Lung (tissue), 17 donors: ENCODE measurements at places on chromosomes 4 and X.

- peak; percentile 22 for DNase-seq
Observed at GRCh38 chr4:129926936-129927335, 831.0 kb downstream of the C4orf33 start.

DNA sequence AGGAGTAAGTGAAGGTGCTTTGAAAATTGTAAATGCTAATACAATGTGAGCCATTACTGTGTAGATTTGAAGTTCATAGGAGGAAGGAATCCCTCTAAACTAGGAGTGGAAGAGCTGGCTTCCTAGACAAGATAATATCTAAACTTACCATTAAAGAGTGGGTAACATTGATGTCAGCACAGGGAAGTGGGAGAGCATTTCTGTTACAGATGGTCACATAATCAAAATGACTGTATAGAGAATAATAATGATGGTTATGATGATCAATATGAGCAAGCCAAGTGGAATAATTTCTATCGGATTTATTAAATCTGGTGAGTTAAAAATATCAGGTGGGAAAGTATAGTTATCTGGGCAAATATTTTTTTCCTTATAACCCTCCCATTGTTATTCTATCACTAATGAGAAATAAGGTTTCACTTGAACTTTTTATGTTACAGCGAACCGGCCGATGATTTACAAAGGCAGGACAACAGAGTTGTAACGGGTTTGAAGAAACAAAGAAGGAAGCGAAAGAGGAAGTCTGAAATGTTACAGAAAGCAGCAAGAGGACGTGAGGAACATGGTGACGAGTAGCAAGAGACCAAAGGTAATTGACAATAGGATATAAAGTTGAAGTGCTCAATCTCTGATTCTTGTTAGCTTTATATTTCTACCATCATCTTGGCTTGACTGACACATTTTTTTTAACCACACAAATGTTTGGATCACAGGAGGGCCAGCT lies 43.5 kb downstream of the FMR1NB start:
- no peak for DNase-seq

GRCh38 chr4:119682099-119682498 lies 53.5 kb upstream of the PDE5A start:
- DNase-seq = no peak

DNA sequence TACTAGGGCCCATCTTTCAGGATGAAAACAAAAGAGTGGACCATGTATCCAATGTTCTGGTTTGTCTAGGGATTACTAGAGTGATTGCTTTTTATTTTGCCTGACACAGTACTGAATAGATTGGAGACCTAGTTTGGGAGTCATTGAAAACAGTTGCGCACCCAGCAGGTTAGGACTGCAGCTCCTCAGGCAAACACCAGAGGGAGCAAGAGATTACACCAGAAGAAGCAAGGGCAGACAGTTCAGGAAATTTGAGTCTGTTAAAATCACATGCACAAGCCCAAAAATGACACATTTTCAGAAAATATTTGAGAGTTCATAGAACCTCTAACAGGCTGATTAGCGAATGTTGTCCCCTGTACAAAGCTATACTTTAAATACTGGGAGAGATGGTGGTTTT lies 55.6 kb downstream of the CYLC1 start:
- peak; percentile 0 for DNase-seq

DNA sequence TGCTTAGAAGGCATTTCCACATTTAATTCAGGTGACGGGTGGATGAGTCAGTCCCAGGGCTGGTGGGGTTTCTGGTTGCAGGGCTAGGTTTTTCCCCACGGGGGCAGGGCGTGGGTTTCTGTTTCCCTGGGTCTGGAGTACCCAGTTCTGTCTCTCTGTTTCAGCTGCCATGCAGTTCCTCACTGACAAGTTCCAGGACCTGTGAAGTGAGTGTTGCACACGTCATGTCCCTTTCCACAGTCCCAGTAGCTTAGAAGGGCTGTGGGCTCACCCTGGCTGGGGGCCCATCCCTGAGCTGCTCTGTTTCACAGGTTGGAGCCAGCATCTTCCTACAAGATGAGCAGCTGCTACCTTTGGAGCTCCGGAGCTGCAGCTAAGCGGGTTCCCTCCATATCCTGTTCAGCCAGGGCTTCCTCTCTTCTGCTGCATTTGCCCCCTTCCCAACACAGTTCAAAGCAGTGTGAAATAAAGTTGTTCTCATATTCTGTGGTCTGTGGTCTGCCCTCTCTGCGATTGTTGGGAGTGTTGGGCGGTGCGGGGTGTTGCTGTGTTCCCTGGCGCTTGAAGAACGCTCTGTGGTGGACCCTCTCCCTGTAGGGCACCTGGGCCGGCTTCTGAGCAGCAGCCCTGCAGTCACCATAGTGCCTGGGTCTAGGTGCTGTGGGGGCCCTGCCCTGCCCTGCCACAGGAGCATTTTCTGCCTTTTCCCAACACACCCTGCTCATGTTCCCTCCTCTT lies 3.9 kb downstream of the LOC101059915 start:
- DNase-seq = no peak

DNA sequence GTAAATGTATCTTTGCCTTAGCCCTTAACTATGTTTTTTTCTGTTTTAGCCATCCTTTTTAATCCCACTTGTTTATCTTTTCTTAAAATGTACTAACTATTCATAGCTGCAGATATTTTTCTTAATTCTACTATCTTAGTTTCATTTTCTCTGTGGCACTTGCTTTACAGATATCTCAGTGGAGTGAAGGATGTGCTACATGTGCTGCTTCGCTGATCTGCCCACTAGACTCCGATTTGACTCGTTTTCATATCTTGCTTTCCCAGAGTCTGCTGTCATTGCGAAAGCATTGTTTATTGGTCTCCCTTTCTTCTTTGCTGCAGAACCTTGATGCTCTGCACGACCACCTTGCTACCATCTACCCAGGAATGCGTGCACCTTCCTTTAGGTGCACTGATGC lies 30.6 kb downstream of the GUCY1B1 start:
- DNase-seq = no peak

- peak; percentile 40 for DNase-seq
Observed at GRCh38 chr4:176002007-176002613, 63.5 kb upstream of the WDR17 start.

DNA sequence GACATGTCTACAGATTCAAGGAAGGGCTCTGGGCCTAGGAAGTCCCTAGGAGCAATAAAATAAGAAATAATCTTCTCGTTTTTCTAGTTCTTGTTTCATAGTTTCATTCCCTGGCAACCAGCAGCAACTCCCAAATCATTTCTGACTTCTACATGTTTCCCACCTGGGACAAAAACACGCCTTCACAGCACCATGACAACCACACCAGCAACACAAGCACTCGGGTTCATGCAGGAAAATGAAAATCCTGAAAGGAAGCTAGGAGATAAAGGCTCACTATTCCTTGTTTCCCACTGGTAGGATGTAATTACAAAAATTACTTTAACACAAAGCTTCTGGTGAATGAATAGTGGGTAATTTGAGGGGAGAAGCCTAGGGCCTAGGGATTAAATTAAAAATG lies 158.9 kb downstream of the ADAMTS3 start:
- no peak for DNase-seq

DNA sequence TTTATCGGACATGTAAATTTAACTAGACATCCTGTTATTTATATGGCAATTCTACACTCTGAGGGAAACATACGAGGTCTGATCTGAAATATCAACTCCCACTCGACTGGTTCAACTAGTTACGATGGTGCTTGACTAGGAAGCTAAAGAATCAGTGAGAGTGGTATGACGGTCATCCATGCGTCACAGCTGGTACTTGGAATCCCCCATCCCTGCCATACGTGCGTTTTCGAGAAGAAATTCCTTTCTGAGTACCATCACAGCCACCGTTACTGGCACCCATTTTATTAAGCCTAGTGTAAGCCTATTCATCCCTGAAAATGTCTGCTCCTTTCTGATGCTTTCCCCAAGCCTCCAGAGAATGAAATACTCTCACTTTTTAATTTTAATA lies 695 bp upstream of the PIGA start:
- peak; percentile 78 for DNase-seq

DNA sequence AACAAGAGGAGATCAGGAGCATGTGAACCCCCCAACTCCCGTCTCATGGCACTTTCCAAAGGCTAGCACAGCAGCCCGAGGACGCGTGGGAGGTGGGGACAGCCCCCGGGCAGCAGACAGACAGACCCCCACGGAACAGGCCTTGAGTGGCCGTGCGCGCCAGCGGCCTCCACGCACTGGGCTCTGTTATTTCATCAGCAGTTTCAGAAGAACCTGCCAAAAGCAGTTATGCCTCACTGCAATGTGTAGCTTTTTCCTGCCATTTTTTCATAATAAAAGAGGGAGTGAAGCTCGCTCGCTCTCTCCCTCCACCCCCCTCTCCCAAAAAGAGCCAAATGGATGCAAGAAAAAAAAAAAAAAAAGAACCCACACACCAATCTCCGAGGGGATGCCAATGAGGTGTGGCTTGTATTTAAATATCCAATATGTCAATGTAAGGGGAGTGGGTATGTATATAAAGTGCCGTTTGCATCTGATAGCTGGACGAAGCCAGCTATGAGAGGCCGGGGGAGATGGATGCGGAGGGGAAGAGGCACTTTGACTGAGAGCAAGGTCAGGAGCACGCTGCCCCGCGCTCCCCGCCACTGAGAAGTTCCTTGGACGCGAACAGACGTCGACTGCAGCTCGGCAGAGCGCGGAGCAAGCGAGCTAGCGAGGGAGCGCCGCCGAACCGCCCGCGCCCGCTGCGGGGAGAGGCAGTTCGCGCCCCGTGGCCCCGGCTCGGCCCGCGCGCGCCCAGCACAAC lies at the start of gene FGF16:
Gene FGF16, plus strand, starts transcription at position 482 of the 745 bp plus-strand sequence. CDS start 286 bp downstream, outside the sequence.
- peak; percentile 34 for DNase-seq

- no peak for DNase-seq
Observed at GRCh38 chr4:32858971-32859370, 2138.8 kb downstream of the PCDH7 start.

GRCh38 chr4:128322986-128323385 lies 35.4 kb upstream of the PGRMC2 start:
- DNase-seq = no peak

DNA sequence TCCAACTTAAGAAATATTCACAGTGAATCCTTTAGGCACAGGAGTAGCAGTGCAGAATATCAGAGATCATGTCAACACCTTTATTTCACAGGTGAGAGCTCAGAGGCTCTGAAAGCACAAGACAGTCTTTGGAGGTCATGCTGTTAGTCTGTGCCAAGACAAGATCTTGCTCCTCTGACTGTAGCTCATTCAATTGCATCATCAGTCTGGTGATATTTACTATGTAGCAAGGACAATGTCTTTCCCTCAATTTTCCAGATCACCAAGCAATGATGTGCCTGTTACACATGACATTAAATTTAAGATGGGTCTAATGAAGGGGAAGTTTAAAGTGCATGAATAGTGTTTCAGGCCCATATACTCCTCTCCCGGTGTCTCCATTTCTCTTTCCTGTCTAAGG lies 277.5 kb downstream of the IL15 start:
- DNase-seq = no peak

GRCh38 chrX:67346225-67346624 lies 197.6 kb upstream of the AR start:
- DNase-seq = no peak

DNA sequence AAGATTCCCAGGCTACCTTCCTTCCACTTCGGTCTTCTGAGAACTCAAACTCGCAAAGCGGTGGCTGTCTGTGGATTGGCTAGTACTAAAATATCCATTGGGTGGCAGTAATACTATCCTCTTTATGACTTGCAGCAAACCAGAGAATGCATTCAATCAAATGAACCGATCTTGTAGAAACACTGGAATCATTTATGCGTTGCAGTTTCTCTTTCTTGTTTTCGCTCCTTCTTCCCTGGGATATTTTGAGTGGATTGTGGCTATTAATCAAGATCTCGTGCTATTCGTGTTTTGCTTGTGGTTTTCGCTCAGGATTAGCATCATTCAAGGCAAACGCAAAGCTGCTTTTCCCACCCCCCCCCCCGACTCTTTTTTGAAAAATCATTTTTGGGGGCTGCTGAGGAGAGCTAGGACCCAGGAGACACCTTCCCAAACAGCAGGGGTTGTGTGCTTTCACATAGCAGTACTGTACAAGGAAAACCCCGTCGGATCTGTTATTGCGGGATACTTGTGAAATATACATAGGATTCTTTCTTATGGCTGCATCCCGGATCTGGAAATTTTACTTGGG lies at the start of gene IL1RAPL1:
Gene IL1RAPL1, plus strand, starts transcription at position 466 of the 571 bp plus-strand sequence.
- peak; percentile 83 for DNase-seq

DNA sequence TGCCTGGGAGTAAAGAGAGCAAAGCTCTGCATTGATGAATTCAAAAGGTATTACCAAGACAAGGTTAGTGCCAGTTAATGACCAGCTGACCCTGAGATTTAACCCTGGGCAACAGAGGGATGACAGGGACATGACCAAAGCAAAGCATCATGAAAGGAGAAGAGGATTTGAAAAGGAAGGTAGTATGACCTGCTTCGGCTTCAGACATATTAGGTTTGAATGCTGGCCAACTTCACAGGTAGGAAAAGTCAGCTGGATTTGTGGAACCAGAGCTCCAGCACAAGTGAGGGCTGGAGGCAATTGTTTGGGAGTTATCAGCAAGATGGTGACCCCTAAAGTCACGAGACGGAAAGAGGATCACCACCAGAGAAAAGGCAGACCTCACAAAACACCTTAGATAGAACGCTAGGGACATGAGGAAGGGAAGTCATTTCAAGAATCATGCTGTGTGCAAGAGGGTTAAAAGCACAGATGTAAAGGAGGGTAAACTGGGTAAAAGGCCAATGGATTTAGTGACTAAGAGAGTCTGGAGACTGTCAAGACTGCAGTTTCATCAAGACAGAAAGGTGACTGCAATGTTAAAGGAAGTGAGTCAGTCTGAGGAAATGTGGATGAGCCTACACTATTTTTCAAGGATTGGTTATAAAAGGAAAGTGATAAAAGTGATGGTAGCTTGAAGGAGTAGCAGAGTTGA lies 45.6 kb downstream of the SH3RF1 start:
- no peak for DNase-seq

- DNase-seq = no peak
Observed at GRCh38 chr4:45368832-45369231, 642.5 kb upstream of the GNPDA2 start.

DNA sequence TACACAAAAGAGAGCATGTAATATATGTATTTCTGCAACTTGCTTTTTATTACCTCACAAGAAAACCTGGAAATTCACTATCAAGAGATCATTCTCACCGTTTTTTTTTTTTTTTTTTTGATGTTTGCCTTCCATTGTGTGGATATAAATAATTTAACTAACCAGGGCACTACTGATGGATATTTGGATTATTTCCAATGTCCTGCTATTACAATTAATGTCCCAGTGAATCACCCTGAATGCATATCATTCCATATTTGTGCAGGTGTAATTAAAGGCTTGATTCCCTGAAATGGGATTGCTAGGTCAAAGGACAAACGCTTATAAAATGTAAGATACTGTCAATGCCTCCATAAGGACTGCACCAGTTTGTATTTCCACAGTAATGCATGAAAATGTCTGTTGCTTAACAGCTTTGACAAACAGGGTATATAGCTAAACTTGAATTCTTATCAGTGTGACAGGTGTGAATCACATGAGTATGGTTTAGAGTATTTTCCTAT lies 87.8 kb downstream of the NCAPG start:
- no peak for DNase-seq

GRCh38 chrX:127764674-127765073 lies 287.5 kb downstream of the ACTRT1 start:
- no peak for DNase-seq

GRCh38 chr4:138609943-138610350 lies 367.8 kb upstream of the SLC7A11 start:
- no peak for DNase-seq
